ENCODE measurements at places on chromosomes 3 and 15.

DNA sequence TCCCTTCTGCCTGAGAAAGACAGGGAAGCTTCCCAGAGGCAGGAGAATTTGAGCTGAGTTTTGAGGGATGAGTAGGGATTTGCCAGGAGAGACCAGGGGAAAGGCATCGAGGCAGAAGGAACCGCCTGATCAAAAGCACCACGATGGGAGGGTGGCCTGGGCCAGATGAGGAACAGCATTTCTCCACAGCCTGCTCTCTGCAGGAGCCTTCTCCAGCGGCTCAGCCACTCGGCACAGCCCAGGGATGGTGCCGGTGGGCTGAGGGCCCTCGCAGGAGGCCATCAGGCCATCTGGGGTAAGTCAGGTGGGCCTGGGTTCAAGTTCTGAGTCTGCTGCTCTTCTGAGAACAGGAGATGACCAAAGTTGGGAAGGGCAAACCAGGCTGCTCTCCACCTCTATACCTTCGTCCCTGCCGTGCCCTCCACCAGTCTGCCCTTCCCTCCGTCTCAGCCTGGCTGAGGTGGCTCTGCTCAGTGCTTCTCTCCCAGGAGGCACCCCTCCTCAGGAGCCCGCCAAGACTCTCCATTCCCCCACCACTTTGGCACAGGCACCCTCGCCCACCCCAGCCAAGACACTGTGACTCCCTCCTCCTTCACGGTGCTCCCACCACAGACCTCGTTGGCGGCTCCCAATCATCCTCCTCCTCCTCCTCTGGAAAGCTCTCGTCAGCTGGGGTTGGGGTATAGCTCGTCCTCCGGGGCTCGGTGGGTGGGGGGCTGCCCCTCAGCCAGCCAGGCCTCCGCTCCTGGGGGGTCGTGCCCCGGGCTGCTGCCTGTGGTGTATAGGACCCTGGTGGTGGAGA, 34.9 kb downstream of the GRIP2 start:
- DNase-seq, result no peak

DNA sequence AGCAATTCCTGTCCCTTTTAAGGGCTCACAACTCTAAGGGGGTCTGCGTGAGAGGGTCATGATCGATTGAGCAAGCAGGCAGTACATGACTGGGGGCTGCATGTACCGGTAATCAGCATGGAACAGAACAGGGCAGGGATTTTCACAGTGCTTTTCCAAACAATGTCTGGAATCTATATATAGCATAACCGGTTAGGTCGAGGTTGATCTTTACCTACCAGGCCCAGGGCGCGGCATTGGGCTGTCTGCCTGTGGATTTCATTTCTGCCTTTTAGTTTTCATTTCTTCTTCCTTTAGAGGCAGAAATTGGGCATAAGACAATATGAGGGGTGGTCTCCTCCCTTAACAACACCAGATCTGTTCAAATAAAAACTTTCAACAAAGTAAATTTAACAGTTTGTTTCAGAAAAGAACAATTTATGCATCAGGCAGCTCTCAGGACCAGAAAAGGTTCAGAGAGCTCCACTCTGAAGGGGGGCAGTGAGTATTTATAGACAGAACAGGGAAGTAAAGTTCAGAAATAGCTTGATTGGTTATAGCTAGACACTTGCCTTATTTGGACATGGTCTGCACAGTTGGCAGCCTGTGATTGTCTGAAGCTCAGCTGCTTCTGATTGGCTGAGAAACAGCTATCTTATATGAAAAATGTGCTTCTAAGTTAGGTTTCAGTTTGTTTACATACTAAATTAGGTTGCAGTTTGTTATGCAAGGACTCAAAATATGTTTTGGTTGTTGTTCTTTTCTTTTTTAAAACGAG, 17.2 kb upstream of the B4GALT4 start:
- DNase-seq, result no peak

- DNase-seq, result no peak
Measured at GRCh38 chr3:7421065-7421464, 560.1 kb downstream of the GRM7 start.

- no peak for DNase-seq
Measured at GRCh38 chr3:123075359-123075758, 8.5 kb downstream of the PDIA5 start.

DNA sequence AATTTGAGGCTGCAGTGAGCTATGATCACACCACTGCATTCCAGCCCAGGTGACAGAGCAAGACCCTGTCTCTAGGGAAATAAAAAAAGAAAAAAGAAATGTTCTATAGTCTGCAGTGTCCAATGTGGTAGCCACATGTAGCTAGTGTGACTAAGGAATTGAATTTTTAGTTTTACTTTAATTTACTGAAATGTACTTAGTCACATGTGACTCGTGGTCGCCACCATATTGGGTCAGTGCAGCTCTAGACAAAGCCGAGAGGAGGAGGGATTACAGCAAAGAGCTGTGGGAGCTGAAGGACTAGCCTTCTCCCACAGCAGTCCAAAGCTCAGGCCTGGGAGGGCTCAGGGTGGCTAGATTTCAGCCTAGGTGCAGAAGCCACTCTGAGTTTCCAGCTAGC, 65.9 kb upstream of the NTRK3 start:
- no peak for DNase-seq

DNA sequence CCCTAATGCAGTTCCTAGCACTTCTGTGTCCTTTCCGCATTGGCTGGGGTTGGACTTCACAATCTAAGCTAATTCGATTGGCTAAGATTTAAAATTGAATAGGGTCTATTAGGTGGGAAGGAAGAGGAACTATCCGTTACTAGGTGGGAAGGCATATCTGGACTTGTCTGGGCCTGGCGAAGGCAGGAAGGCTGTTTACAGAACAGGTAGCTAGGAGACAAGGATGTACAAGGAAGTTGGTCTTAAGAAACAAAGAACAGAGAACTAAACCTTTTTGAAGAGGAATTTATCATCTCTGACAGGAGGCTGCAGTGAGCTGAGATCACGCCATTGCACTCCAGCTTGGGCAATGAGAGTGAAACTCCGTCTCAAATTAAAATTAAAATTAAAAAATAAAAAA, 17.3 kb upstream of the ATG7 start:
- DNase-seq, result no peak

DNA sequence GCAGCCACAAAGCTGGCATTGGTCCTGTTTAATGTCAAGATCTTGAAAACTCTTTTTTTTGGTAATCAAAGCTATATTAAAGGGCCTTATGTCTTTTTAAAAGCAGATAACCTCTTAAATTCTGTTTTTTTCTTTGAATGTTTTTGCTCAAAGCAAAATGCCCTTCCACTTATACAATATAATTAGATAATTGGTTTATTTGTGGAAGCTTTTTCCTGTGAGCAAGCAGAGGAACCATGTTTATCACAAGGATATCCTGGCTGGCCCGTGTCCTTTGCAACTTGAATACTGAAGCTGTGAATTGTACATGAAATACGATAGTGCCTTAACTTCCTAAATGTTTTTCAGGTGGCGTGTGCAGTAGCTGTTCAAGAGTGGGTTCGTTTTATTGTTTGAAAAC, 2.6 kb downstream of the ST3GAL6 start:
- no peak for DNase-seq

DNA sequence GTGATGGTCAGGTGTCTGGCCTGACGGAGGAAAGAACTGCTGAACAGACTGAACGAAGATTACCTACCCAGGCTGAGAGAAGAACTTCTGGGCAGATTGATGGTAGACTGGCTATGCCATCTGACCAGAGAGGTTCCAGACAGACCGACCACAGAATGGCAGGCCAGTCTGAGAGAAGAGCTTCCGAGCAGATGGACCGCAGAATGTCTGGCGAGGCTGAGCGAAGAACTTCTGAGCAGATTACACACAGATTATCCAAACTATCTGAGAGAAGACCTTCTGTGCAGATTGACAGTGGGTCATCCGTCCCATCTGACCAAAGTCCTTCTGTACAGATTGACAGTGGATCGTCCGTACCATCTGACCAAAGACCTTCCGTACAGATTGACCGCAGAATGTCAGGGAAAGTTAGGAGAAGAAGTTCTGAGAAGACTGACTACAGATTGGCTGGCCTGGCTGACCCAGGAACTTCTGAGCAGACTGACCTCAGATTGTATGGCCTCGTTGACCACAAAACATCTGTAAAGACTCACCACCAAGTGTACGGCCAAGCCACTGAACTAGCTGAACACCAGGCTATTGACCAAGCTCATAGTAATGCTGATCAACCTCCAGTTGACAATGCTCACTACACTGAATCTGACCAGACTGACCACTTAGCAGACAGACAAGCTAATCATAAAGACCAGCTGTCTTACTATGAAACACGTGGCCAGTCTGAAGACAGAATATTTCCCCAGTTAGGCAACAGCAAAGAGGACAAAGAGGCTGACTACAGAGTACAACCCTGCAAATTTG, 812 bp downstream of the TEX55 start:
- DNase-seq, result no peak

Data from central memory CD4-positive, alpha-beta T cell (primary cell).